ENCODE measurements at places on chromosomes 5 and 9.

DNA sequence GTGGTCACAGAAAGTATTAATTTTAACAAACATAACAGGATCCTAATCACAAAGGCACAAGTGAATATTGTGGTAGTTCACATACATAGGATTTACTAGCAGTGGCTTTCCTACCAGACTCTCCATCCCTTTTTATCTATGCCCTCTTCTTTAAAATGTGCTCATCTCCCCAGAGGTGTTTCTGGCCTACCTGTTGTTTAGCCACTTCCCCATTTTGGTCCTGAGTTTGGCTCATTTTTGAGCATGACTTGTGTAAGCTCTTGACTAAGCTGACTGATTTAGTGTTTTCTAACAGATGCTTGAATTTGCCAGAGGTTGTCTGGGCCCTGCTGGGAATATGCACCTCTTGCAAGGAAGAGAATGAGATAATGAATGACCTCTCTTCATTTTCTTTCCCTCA is 517.7 kb upstream of the CLINT1 start:
- DNase-seq, result no peak

GRCh38 chr9:123821619-123822018 is 108.3 kb downstream of the DENND1A start:
- DNase-seq, result no peak

DNA sequence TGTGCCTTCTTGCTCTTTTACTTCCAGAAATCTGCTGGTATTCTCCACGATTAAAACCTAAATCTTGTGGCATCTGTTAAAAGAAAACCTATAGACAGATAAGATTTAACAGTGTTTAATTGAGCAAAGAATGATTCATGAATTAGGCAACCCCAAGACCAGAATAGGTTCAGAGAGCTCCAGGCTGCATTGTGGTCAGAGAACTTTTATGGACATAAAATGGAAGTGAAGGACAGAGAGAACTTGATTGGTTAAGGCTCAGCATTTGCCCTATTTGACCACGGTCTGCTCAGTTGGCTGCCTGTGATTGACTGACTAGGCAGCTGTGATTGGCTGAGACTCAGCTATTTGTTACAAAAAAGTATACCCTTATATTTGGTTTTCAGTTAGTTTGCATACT is 10.4 kb upstream of the SLC36A2 start:
- DNase-seq, result no peak

DNA sequence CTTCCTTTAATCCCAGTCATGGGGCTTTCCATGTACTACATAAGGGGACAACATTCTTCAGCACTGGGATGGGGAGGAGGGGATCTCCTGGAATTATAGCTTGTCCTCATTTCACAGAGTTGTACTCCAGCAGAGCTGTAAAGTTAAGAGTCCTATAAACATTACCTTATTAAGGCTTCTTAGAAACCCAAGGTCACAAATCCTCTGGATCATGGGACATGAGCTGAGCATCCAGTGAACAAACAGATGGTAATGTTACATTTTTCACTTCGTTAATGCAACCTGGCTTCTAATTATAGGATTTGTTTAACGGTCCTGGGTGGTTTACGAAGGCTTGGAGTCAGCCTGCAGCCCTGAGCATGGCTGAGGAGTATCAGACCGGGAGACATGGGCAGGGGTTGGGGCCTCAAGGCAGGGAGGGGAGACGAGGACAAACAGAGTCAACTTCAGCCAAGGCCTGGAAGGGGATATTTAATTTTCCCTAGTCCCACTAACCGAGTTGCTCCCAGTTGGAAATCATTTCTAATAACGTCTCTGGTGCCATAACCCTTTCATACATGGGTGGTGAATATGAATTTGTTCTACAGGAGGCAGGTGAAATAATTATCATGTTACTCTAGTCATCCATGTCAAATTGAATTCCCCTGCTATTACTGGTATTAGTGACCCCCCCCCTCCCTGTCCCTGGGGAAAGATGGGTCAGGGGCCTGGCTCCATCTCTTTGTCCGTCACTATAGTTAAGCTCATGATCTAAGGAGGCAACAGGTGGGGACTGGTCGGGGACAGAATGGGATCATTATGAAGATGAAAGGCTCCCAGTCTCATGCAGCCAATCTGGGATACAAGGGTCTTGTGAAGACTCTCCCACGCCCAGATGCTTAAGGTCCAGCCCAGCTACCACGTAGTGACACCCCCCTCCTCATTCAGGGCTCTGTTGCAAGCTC is 10.7 kb upstream of the IL17B start:
- no peak for DNase-seq

DNA sequence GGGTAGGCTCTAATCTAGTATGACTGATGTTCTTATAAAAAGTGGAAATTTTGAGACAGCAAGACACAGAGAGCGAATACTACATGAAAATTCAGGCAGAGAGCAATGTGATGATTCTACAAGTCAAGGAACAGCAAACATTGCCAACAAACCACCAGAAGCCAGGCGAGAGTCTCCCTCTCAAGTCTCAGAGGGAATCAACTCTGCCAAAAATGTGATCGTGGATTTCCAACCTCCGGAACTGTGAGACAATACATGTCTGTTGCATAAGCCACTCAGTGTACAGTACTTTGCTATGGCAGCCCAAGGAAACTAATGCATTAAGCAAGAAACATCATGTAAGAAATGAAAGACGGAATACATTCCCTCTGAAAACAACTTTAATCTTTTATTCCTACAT is 52.1 kb upstream of the CCNG1 start:
- DNase-seq, result no peak
